ENCODE measurements at places on chromosomes 3 and 15.
A peak's percentile ranks its signal among the peaks of the same experiment; 100 is the strongest.

DNA sequence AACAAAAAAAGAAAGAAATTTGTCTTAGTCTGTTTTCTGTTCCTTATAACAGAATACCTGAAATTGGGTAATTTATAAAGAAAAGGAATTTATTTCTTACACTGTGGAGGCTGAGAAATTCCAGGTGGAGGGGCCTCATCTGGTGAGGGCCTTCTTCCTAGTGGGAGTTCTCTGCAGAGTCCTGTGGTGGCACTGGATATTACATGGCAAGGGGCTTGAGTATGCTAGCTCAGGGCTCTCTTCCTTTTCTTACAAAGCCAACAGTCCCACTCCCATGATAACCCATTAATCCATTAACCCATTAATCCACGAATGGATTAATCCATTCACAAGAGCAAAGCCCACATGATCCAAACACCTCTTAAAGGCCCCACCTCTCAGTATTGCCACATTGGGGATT, 2.9 kb upstream of the SATB1 start:
- no peak for DNase-seq

GRCh38 chr3:187305881-187306280, 14.3 kb upstream of the MASP1 start:
- DNase-seq, result no peak

DNA sequence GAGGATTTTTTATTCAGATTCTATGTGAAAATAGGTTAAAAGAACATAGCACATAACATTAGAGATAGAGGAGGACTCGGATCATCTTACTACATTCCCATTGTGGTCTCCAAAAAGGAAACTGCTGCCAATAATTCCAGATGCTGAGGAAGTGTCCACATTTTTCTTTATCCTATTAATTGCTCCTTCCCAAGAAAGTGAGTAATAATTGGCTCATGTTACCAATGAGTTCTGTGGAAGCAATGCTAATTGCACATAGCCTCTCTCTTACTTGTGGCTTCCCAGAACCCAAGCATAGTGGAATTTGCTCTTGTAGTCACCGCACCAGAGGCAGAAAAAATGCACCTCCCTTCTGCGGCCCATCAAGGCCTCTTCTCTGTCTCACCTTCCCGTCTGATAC, 208.4 kb downstream of the PLOD2 start:
- no peak for DNase-seq

DNA sequence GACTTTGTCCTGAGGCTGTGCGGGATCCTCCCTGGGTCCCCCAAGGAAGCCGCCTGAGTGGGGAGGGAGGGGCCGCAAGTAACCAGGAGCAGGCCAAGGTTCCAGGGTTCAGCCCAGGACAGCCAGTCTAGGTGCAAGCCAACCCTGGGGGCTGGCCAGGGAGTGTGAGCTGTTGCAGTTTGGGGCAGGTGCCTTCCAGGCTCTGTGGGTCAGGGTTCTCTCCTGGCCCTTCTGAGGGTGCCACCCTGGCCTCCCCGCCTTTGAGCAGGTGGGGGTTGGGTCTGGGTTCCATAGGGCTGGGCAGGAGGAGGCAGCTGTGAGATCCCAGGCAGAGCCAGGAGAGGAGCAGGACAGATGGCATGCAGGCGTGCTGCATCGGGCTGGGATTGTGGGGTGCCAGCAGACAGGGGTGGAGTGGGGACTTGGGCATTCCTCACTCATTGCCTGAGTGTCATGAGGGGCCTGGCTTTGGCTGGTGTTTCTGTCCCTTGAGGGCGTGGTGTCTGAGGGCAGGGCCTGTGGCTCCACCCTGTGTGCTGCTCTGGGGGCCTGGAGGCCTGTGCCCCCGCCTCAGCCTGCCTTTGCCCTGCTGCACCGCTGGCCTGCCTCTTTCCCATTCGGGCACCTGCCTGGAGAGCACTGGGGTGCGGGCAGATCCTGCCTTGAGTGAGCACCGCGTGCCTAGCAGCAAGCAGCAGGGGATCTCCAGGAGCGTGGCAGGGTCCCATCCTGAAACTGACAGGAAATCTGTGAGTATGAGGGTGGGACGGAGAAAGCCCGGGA, 18.4 kb downstream of the KLF13 start:
- DNase-seq, result no peak

DNA sequence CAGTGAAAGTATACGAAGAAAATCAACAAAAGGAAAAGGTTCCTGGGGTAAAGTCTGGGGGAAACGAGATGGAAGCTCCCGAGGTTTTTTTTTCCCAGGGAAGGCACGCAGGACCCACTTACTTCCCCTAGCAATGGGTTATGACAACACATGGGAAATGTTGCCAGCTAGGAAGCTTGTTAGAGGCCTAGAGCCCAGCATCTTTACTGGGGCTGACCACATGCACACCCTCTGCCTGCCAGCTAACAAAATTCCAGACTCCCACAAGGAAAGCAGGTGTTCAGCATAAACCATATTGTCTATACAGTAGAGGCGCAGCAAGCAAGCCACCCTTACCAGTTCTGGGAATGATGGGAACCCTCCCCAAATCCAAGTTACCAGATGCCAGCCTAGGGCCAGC, 258.8 kb upstream of the NR2E3 start:
- no peak for DNase-seq

GRCh38 chr15:64942356-64942755, 30.7 kb downstream of the ANKDD1A start:
- no peak for DNase-seq

DNA sequence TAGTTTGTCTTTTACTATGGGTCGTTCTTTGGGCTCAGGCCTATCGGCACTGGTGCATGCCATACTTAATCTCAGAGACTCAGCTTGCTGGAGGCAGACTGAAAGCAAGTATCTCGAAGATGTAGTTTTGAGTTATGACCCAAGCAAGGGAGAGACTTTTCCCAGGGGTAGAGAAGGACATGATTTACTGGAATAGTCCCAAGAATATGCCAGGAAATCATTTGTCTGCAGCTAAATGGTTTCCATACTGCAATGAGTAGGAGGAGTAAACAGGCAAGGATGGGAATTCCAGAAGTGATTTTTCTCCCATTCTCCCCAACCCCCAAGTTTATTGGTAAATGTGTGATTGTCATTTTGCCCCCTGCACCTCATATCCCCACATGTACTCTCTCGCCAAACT, 35.4 kb upstream of the LACTB start:
- no peak for DNase-seq

GRCh38 chr3:78889348-78889747, 878.5 kb downstream of the ROBO1 start:
- no peak for DNase-seq

GRCh38 chr3:158261371-158261991, 151.6 kb downstream of the RSRC1 start:
- DNase-seq, result no peak

DNA sequence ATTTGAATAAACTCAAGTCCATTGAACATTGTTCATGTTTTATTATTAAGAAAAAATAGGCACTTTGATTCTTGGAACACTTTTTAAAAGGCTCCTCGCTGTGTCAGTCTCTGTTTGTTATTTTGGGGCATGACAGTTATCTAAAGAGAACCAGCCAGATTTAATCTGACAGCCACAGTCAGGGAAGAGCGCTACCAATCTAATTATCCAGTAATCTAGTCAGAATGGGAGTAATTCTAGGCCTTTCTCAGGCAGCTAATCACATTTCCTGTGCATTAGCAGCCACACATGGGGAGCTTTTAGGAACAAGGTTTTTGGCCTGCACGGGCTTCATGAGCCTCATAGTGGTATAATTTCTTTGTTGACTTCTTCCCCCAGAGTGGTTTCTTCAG, 362.2 kb downstream of the RBMS3 start:
- DNase-seq, result no peak

GRCh38 chr15:29398907-29399306, 129.3 kb upstream of the NSMCE3 start:
- DNase-seq, result no peak

DNA sequence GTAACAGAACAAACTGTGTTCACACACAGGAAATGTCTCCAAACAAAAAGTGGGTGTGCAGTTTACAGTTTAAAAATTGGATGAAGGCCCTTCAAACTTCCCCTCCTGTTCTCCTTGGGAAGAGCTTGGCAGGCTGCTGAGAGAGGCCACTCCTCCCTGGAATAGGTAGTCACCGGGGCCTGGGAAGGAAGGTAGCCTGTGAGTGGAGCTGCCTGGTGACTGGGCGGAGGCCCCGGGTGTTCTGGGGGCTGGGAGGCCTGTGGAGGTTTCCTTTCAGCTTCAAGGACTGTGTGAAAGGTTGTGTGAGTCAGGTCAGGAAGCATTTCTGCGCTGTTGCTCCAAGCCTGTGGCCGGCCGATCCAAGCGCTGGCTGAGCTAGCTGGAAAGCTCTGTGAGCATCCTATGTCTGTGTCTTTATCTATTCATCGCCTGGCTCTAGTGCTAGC, 14.1 kb downstream of the SLCO3A1 start:
- DNase-seq, result peak; percentile 87

DNA sequence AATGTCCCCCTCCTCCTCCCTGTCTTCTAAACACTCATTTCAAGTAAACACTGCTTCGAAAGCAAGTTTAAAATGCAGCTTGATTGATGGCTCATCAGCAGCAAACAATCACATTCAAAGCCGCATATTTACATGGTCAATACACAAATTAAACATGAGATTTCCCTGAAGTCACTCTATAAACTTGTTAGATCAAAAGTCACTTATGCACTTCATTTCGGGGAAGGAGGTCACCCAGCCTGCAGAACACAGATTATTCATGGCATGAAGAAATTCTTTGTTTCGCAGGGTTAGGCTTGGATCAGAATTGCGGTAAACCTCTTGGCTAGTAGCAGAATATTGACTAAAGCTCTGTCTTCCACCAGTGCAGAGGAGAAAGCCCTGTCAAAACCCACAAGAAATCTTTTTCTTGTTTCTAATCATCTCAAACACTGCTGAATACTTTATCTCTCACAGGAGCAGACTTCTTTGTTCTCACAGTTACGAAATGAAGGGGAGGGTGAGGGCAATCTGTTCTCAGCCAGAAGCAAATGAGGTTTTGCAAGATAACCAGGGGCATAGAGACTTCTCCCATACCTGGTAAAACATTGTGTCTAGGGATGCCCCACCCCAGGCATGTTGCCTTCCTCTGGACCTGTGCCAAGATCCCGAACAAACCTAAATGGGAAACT, 133.3 kb upstream of the CHL1 start:
- no peak for DNase-seq

DNA sequence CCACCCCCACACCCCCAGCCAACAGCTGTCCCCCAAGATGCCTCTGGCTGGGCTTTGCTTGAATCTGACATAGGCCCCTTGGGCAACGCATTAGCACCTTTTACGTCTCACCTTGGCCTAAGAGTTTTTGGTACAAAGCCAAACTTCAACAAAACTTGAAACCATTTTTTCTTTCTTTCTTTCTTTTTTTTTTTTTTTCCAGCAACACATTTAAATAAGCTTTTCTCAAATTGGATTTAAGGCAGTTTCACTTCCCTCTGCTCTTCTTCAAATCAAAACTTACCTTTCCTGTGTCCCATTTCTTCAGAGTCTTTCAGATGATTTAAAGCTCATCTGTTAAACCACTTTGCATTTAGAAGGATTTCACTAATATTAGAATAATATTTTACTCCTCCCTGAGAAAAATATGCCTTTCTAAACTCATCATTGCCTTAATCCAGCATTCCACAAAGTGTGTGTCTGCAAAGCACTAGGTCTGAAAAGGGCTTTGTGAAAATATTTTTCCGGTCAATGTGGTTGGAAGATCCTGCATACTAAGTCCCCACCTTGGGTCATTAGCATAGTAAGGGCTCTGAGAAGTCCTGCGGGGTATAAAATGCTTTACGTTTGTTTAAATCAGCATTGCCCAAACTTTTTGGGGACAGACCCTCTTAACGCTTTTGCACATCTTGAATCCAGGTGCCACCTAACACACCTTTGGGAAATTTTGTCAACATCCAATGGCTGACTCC, 217.0 kb downstream of the TLE3 start:
- DNase-seq, result no peak

DNA sequence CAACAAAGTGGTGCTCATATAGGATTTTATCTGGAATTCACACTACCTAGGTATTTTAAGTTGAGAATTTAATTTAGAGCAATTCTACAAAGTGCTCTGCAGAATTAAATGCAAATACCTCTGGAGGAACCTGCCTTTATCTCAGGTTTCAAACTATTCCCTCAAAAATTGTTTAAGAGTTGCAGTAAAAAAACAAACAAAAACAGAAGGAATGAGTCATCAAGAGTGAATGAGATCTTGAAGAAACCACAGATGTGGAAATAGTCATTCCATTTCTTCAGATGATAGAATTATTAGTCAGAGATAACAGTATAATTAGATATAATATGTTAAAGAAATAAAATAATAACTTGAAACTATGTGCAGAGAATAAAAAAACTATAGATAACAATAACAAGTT, 80.8 kb upstream of the SCN5A start:
- peak; percentile 30 for DNase-seq

DNA sequence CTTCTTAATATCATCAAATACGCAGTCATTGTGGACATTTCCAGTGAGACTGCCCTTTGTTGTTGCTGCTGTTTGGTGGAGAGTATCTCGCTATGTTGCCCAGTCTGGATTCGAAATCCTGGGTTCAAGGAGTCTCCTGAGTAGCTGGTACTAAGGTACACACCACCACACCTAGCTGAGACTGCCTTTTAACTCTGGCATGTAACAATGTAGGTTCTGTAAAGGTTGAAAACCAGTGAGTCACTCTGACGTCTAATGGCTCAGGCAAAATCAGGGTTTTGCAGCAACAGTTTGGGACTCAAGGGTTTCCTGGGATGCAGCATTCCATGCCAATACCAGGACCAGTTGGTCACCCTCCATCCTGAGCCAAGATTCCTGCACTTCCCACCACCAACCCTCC, 52.2 kb downstream of the AQP9 start:
- DNase-seq, result no peak

DNA sequence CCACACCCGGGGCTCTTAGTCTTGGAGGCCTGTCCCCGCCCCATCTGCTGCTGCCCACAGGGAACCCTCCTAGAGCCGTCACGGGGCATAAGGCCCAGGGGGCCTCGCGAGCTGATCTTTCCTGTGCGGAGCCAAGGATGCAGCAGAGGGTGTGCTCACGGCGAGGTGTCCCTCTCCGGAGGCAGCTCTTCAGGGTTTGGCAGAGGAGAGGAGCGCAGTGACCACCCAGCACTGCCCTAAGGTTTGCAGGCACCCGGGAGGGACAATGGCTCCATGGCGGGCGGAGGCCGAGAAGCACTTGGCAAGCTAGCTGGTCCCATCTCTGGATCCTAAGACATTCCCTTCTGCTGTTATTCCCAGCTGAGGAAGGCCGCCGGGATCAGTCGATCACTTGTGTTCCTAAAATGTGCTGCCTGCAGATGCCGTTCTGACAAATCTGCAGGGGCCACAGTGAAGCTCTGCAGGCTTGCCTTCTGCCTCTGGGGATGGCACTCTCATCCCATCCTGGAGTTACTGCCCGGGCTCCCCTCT, 47.4 kb upstream of the PCSK6 start:
- DNase-seq, result no peak

- DNase-seq, result no peak
These were observed 250.7 kb upstream of the ROBO2 start for GRCh38 chr3:76789237-76789636.

GRCh38 chr3:155352900-155353490, 59.5 kb upstream of the STRIT1 start:
- peak; percentile 7 for DNase-seq

DNA sequence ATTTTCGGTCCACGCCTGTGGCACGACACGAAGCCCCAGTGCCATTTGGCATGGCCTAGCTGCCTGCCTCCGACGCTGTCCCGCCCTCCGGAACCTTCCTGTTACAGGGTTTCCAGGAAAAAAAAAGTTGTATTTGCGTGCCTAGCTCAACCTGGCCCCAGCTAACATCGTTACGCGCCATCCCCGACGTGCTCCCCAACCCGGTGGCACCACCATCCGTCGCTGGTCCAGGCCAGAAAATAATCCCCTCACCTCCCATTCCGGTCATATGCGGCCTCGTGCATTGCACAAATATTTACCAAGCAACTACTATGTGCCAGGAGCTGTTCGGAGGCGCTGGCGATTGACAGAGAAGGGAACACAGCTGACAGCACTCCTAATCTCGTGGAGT, 1.4 kb upstream of the CYP1A1 start:
- DNase-seq, result no peak
